ENCODE measurements at places on chromosomes 6 and 20.

GRCh38 chr6:142842418-142843261, 102.3 kb downstream of the HIVEP2 start:
- peak; percentile 86 for DNase-seq

DNA sequence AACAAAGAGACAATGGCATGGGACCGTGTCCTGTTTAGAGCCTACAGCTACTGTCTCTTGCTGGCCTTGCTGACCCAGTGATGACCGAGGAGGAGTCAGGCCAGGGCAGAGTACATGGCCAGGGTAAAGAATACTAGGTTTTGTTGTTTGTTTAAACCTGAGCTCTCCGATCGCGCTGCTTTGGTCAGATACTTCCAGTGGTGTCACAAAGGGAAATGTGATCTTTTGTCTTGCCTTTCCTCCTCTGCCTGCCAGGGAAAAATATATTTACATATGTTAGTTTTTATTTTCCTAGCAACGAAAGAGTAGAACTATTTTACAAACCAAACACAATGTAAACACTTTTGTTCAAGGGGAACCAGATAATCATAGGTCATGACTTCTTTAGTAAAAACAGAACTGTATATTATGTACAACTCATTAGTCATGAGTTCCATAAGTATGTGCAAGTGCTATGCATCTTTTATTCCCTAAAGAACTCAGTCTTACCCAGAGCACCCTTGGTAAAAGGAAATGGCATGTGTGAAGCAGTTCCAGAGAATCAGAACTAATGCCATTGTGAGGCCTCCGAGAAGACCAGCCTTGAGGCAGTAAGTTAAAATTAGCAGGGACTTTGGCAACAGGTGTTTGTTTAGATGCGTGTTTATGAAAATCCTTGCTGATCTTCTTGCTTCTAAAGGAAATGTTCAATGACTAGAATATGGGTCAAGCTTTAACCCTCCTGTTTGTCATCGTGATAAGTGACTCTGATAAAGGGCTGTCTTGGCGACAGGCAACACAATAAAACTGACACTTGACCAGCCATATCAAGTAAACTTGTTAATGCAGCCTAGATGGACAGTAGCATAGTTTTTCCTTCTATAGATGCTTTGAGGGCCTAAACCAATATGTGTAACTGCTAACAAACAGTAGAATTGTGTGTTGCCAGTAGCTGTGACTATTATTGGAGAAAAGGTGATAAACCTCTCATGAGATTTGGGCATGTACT, 204.6 kb downstream of the NKAIN2 start:
- no peak for DNase-seq

GRCh38 chr6:83038246-83038645, 27.4 kb downstream of the UBE3D start:
- DNase-seq, result no peak

GRCh38 chr6:2971420-2972218, at the start of gene SERPINB6:
Gene SERPINB6 (minus strand): TSS chr6:2971567. CDS start chr6:2959332, 12,235 bp downstream.
- peak; percentile 53 for DNase-seq

- no peak for DNase-seq
These were observed 55.0 kb downstream of the EDN1 start for GRCh38 chr6:12344961-12345693.

DNA sequence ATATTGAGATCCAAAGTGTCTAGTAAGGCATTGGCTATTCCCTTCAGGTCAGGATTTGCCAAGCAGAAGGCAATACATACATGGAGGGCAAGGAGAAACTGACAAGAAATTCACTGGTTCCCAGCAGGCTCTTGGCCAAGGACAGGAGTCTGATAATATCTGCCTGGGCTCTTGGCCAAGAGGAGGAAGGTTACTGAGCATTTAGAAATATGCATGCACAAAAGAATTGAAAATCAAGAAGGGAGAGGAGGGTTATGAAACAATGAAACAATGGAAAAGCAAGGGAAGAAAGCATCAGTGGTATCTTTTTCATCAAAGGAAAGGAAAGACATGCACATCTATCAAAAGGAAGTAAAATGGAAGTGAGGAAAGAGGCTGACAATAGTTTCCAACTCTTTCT, 42.4 kb downstream of the ARHGAP18 start:
- no peak for DNase-seq

- no peak for DNase-seq
These were observed 4.1 kb downstream of the TRIM38 start for GRCh38 chr6:25966711-25967110.

- DNase-seq, result no peak
These were observed 695.3 kb downstream of the MAFB start for GRCh38 chr20:39993742-39994141.

DNA sequence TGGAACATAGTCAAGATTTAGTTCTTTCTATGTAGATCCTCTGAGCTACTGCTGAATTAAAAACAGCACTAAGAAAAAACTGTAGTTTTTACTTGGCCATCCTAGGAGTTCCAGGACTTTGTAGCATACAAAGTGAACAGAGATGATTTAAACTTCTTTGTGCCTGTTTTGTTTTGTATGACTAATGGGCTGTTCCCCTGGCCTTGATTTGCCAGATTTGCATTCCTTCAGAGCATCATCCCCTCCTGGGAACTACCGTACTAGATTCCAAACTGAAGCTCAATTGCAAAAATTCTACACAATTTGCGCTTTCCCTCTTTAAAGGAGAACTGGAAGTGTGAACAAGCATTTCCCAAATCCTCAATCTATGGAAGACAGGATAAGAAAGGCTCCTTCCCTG, 23.1 kb downstream of the ACOT13 start:
- no peak for DNase-seq

DNA sequence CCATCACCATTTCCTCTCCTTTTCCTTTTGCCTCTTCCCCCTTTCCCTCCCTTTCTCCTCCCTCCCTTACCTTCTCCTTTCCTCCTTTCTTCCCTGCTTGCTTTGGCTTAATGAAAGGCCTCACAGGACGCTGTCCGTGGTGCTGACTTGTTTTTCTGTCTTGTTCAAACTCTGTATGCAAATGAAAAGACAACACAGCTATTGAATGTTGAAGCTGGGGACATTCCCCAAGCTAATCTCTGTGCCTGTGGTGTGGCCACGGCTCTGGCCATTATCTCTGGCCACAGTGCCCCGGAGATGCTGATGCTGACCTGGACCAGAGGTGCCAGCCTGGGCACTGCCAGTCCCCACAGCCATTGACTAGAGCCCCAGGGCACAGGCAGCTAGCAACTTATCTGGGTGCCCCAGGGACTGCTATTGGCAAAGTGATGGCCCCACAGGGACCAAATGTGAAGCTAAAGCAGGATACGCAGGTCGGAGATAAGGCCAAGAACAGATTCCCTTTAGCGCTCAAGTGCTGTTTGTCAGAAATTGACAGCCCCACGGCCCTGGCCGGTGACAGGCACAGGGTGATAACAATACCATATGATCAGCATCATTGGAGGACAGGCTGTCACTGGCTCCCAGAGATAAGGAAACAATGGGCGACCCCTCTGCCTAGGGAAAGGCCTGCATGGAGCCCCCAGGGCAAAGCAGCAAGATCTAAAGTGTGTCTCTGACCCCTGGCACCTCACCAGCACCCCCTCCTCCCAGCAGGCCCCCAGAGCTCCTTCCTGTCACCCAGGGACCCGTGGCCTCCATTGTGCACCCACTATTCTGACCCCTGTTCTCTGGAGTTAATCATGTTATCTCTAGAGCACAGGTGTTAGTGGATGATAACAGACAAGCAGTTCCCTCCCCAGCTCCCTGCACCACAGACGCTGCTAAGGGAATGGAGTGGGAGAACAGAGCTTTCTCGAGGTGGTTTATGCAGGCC, 31.6 kb upstream of the SLC32A1 start:
- peak; percentile 30 for DNase-seq

GRCh38 chr6:131451321-131452144, 121.5 kb upstream of the ARG1 start:
- DNase-seq, result no peak

DNA sequence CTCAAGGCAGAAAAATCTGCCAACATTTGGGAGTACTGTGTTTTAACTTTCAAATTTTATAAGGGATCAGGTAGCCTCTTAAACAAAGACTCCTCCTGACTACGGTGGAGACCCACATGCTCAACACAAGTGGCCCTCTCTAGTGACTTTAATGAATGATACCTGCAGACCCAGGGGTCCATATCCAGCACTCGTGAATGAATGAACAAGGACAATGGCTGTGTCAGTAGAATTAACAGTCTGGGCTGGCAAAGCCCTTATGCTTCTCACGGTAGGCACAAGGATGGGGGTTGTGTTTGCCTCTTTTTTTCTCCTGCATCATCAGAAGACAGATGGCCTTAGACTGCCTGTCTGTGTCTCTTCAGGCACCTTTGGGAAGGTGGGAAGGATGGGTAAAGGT, 112.6 kb upstream of the TRAF3IP2 start:
- no peak for DNase-seq

DNA sequence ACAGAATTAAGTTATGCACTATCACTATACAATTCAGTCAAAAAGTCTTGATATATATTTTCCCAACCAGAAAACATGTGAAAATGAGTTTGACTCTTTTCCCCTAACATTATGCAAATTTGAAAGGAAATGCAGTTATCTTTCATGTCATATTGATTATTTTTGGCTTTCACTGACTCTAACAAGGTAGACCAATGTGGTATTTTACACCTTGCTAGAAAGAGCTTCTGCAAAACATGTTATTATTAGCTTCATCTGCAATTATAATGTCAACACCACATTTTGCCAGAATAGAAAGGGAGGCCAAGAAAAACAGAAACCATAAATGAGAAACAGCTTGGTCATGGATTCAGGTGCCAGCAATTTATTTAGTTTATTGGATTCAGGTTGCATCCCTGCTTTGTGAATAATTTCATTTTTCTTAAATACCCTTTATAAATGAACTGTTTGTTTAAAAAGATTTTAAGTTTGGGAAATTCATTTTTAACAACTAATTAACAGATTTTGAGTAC, 226.1 kb upstream of the GJE1 start:
- DNase-seq, result no peak

DNA sequence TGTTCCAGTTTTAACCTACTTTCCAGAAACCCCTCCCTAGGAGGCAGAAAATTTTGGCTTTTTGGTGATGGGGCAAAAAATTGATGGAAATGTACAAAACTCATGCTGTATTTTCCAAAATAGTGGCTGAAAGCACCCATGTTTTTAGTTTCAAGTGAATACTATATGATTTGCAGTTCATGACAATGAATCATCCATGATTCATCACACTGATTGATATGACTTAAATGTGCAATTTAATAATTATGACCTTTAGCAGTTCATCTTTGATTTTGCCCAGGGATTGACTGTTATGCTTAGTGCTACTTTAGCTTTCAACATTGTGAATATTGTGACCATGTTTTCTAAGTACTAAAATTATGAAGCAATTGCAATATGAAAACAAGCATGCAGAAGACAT, 478.7 kb downstream of the HTR1B start:
- no peak for DNase-seq

- peak; percentile 86 for DNase-seq
These were observed 42.5 kb downstream of the SLC2A4RG start for GRCh38 chr20:63782051-63782471.

DNA sequence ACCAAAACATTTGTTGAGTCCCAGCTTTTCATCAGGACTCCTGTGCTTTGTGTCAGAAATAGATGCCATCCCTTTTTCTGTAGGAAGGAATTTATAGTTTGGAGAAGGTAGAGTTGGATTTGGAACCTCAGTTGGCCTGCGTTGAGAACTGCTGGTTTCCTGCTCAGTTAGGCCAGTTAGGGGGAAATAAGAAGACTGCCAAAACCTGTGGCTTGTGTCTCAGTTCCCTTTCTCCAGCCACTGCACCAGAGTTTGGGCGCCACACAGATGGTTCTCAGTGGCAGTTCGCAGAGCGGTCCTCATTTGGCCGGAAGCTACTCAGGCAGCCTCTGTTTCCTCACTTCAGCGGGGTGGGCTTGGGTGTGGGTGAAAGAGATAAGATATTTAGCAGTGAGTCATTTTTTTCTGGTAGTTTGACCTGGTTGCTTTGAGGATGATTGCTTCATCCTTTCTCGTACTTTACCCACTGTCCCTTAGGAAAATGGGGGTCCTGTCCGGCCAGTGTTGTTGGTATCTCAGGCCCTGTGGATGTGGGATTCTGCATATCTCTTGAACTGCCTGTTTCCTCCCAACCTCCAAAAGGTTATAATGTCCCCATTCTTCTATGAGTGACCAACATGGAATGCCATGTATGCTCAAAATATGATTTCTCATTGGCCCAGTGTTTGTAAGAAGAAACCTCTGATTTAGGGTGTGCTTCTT, 53.7 kb downstream of the JARID2 start:
- DNase-seq, result peak; percentile 45

- no peak for DNase-seq
These were observed at the start of gene DBNDD2 for GRCh38 chr20:45407783-45408645. Gene DBNDD2 (plus strand): TSS chr20:45408289. CDS start chr20:45408468, 179 bp downstream.

DNA sequence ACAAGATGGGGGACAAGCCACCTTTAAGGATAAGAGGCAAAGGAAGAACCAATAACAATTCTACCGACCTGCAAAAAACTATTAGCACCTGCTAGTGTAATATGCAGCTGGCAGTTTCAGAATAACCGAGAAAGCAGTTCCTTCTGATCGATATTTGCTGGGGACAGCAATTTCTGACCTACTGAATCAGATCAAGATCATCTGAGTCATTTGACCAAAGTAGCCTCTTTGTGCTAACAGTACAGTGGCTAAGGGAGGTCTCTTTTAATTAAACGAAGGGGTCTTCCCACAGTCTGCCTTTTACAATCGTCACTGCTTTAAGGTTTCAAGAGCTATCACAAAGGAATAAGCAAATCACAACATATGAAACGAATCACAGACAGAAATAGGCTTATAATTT, 318.9 kb downstream of the BTBD9 start:
- no peak for DNase-seq

Measured in CD4-positive, alpha-beta T cell treated with Interleukin-15 for 4 hours (primary cell).